Left ventricle myocardium inferior (tissue), 1 donor: ENCODE measurements at places on chromosomes 16 and 17.

DNA sequence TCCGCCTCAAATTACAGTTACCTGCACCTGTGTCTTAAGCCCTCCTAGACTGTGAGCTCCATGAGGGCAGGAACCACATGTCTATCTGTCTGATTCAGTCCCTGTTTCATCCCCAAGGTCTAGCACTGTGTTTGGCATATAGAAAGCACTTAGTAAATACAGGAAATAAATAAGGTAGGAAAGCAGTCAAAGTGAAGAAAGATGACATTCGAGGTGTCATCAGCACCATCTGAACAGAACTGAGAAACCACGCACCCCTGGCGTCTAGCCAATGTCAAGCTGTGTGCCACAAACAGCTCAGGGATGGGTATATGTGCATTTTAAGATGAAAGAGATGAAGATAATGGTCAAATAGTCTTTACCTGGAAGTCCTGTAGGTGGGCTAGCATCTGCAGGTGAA is 79.6 kb upstream of the ATP2A3 start:
- no peak for DNase-seq

GRCh38 chr17:16820979-16821543 is 131.0 kb downstream of the CCDC144A start:
- DNase-seq: no peak

- DNase-seq: peak; percentile 66
These were observed 226.2 kb downstream of the CCDC182 start for GRCh38 chr17:57518587-57519581.

GRCh38 chr16:83247767-83248372 is 559.9 kb upstream of the HSBP1 start:
- no peak for DNase-seq

- DNase-seq: no peak
These were observed 47.0 kb upstream of the SREBF1 start for GRCh38 chr17:17883801-17884200.

DNA sequence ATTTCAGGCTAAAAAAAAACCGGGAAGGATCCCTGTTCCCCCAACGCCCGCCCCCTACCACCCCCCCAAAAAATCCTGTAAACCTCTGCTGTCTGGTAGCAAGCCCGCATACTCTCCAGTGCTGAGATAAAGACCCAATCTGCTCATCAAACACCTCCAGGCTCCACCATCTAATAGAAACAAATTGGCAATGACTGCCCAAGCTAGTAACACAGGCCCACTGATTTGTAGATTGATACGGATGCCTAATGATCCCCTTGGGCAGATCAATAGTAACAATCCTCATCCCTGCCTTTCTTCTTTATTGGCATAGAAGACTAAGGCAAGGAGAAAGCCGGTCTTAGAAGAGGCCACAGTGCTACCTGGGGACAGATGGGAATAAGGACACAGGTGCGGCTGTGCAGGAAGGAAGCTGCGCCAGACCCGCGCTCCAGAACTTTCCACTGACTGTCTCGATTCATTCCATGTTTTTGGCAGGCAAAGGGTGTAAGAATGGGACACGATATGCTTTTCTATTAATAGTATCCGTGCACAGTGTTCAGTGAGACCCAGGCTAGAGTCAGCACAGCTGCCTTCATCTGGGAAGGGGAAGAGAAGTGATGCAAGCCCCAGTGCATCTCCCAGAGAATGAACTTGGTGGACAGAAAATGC is 407.6 kb upstream of the PSMD7 start:
- no peak for DNase-seq

- DNase-seq: no peak
These were observed 76.4 kb upstream of the TBX2 start for GRCh38 chr17:61323003-61323908.

DNA sequence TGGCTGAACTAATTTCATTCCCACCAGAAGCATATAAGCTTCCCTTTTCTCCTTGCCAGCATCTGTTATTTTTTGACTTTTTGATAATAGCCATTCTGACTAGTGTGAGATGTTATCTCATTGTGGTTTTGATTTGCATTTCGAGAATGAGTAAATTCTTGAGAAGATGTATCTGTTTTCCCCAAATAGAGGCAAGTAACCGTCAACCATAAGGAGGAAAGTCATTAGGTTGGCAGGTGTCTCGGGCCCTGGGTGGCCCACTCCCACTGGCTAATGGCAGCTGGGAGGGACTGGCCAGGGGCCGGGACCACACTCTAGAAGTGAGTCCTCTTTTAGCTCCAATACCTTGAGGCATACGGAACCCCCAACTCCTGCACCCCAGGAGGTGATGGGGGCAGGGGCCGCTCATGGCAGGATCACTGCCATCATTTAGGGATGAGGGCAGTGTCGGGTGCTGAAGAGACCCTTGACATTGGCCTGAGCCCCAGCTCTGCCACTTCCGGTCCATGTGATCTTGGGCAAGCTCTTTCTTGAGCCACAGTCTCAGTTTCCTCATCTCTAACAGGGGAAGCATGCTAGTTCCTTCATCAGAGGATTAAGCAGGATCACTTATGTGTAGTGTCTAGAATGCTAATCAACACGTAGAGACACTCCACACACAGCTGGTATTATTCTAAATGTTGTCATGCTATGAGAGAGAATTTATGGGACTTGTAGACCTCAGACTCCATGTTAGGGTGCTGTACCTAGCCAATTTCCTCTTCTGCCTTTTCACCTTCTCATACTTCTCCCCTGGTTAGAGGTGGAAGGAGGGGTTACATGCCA is 44.3 kb downstream of the RGS9 start:
- no peak for DNase-seq
